ENCODE measurements at places on chromosomes 1 and 21.

- DNase-seq, result no peak
Observed at GRCh38 chr1:109905491-109905890, 5.2 kb upstream of the CSF1 start.

DNA sequence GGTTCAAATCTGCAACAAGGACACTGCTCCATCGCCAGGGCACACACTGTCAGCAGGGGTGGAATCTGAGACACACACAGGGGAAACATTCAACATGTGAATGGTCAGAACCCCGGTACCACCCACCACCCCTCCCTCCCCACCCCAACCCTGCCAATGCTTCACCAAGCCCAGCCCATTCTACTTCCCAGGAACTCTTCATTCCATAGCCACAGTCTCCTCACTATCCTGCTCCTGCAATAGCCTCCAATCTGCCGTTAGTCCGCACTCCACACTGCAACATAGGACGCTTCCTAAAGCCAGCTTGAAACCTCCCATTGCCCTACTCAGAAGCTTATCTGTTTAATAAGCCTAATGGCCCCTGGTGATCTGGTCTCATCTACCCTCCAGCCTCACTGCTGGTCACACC lies 7.5 kb upstream of the RAB3B start:
- DNase-seq, result no peak

DNA sequence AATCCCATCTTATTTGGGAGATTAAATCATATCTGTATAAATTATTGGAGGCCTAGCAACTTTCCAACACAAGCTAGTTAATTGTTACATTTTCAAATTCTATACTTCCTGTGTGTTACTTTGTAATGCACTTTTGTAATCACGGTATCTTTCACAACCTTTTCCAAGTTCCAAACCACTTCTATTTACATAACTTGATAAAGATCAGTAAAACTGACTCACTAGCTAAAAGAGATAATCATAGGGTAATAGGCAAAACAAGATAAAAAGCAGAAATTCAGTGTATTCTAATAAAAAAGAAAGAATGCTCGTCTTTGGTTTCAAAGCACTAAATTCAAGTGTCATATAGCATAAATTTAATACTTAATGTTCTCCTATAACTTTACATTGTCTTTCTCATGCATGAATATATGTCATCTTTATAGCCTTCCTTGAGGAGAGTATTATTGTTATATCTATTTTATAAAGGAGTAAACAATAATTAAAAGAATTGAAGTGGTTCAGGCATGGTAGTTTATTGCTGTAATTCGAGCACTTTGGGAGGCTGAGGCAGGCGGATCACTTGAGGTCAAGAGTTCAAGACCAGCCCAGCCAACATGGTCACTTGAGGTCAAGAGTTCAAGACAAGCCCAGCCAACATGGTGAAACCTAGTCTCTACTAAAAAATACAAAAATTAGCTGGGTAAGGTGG lies 66.4 kb downstream of the RGS13 start:
- no peak for DNase-seq

GRCh38 chr21:31145274-31145673 lies 107.0 kb upstream of the KRTAP19-8 start:
- no peak for DNase-seq

DNA sequence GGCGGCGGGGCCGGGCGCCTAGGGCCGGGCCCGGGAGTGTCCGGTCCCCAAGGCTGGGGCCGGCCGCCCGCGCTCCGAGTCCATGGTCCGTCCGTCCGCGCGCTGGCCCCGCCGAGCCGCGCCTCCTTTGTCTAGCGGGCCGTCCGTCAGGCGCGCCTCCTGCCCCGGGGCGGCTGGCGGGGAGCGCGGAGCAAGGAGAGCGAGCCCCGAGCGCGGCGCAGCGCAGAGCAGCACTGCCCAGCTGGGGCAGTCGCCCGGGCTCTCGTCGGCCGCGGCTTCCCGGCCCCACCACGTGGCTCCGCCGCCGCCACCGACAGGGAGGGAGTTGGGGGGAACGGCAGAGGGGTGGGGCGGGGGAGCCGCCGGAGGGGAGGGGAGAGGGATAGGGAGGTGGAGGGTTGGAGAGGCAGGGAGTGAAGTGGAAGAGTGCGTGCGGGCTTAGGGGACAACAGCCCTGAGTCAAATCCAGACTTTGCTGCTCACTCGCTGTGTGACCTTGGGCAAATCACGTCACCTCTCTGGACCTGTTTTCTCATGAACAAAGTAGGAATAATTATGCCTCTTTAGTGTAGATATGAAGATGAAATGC lies at the start of gene NKAIN1:
TSS of gene NKAIN1 (minus strand) at position 235 of the 589 bp plus-strand sequence. CDS start 340 bp downstream, outside the sequence.
- no peak for DNase-seq

GRCh38 chr1:77348549-77348948 lies 66.7 kb downstream of the AK5 start:
- no peak for DNase-seq

DNA sequence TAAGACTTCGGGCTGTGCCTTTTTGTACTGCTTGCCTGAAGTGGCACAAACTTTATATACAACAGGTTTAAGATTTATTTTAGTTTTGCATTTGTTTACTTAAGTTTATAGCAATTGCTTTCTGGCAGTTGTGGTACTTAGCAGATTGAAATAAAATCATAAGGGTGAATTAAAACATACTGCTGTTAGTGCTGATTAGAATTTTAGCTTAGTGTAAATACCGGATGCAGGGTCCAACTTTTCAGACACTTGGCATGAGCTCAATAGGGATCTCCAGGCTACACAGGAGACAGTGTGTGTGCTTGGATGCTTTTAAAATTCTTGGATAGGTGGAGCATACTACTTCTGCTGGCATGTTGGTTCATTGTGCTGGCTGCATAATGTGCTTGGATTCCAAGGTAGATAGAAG lies 159.6 kb downstream of the NFIA start:
- DNase-seq, result no peak

DNA sequence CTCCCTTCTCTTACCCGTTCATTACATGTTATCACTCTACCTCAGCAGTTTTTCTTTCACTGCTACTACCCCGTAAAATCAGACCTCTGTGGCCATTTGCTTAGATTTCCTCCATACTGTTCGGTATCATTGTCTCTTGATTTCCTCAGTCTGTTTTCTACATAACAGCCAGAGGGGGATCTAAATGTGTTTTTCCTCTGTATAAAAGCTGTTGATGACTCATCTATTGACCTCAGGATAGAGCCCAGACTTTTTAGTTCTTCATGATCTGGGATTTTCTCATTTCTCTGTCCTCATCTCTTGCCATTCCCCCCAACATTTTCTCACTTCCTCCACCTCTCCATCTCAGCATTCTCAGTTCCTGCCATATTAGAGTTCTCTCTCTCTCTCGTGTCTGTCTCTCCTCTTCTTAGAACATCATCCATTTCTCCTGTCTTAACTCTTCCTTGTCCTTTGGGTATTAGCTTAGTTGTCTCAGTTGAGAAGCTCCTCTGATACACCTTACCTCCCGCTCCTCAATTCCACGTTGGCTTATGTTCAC lies 10.5 kb downstream of the OTUD3 start:
- no peak for DNase-seq

DNA sequence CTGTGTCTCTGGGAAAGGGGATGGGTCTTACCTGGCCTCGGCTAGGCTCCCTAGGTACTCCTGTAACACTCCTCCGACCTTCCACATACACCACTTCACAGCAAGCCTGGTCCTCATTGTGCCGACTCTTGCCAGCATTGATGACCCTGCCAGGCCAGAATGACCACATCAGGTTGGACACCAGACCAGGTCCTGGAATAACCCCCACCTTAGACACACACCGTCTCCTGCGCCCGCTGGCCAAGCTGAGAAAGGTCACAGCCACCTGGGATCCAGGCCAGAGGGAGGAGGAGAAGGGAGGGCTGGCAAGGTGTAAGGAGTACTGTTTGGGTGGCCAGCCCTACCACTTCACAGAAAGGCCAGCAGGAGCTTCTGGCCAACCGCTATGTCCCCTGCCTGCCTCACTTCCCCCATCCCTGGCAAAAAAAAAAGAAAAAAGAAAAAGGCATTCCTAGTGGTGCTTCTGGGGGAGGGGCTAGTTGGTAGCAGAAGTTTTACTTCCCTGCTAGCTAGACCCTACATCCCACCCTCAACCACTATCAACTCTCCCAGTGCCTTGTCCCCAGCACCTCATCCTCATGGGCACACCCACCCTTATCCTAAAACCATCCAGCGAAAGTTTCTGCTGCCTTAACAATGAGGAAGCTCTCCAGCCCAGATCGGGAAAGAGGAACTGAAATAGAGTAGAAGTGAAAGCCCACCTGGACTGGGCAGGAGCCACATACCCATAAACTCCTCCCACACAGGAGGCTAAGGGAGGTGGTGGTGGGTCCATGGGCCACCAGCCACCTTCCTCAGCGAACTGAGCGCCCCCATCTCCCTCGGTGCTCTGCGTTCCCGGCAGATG lies 1.4 kb downstream of the PPM1J start:
- DNase-seq, result no peak

DNA sequence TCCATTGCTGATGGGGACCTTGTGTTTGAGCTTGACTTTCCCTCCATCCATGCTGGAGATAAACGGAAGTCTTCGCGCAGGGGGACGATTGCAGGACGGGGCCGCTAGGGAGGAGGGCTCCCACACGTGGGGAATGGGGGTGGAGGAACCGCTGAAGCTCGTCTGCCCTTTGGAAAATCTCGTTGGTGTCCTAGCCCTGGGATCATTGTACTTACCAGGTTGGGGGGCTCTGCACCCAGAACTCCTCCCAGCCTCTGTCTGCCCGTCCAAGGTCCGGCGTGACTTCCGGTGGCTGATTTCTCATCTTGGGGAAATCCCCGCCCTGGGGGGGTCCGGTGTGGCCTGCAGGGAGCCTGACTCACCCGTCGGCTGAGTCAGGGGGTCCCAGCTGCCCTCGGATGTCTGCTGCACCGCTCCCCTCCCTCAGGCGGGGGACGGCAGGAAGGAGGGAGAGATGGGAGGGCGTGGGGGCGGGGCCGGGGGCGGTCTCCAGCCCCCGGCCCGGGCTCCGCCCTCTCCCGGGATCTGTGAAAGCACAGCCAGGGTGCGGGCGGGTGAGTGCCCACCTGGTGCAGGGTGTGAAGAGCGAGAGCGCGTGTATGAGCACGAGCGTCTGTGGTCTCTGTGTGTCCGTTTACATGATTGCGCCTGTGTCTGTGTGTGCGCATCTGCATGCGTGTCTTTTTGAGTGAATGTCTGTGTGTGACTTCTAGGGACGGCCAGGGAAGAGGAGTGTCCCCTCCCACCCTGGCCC lies 35.8 kb downstream of the PIK3CD start:
- DNase-seq, result peak; percentile 64

DNA sequence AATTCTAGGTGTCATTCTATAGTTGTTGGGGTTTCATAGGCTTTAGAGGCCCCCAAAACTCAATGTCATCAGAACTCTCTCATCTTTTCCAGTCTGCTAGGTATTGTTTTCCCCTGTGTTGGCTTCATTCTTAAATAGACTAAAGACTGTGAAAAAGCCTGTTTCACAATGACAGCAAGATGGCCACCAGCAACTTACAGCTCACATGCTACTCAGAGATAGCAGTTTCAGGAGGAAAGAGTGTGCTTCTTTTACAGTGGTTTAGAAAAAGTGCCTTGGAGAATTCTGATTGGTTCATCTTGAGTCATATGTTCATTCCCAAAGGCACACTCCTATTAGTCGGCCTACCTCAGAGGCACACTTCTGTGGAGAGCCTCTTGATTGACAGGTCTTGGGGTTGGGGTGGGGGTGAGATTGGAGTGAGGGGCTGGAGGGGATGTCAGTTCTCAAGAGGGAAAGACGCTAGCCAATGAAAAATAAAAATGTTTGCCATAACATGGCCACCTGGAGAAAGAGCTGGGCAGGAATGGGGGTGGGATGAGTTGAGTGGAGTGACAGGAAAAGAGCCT lies 8.5 kb downstream of the IL23R start:
- no peak for DNase-seq

DNA sequence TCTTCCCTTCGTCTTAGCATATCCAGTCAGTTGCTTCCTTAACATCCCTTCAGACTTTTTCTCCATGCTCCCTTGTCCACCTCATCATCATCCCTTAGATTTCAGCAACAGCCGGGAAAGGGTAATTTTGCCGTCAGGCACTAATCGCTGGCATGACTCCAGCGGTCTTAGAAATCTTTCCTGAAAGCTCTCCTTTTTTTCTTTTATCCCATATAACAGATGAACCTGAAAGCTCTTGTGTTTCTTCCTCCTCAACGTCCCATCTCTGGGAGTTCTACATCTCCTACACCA lies 10.4 kb upstream of the BOLA1 start:
- no peak for DNase-seq

- DNase-seq, result no peak
Observed at GRCh38 chr21:27108228-27108627, 141.3 kb upstream of the ADAMTS5 start.

- no peak for DNase-seq
Observed at GRCh38 chr21:15480160-15480559, 249.6 kb upstream of the USP25 start.

- DNase-seq, result no peak
Observed at GRCh38 chr1:111851552-111851951, 95.9 kb downstream of the DDX20 start.
